ENCODE measurements at places on chromosomes 5 and 9.

DNA sequence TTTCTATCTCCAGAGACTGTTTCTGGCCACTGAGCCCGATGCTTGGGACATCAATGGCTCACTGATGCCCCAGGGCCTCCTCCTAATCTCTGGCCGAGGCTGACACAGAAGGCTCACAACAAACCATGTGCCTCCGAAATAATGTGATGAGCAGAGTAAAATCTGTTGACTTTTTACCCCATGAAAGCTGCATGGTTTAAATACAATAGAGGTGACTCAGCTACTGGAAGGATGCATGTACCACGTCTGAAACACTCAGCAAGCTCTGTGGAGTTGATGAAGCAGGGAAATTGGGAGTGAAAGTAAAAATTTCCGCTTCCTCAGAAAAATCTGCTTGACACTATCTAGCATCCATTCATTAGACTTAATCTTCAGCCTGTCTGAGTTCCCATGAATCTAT is 111.1 kb upstream of the EQTN start:
- DNase-seq: no peak

DNA sequence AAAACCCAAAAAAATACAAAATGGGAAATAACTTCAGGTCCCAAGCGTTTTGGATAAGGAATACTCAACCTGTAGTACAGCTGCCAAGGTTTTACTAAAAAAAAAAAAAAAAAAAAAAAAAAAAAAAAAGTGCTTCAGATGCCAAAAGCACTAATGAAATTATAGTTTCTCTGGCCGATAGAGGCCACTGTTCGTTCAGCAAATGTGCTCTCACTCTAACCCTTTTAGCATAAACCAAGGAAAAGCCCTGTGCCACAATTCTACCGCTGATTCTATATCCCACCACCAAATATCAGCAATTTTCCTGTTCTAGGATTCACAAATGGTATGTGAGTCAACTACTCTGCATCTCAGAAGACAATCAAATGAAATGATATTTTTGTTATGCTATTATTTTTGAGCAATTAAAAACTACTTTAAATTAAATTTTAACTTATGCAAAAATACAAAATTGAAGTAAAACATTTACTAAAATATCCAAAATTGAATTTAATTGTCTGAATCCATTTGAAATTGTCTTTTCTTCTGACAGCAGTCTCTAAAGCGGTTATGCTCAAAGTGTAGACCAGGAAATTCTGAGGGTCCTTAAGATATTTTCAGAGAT is 79.8 kb downstream of the RICTOR start:
- no peak for DNase-seq

DNA sequence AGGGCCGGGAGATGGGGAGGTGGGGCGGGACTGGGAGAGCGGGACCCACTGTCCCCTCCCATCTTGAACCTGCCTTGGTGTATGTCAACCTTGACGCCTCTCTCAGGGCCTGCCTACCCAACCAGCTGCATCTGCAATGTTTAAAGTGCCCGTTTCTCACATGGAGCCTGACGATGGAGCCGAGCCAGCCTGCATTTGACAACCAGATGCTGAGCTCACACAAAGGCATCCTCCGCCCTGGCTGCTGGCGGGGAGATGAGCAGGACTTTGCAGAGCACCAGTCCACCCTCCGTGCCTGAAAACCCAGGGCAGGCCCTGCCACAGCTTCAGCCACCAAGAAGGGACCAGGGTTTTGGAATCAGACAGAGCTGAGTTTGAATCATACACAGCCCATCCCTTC is 141.1 kb upstream of the SMIM23 start:
- DNase-seq: no peak

GRCh38 chr5:14937254-14937653 is 65.7 kb upstream of the ANKH start:
- DNase-seq: no peak

DNA sequence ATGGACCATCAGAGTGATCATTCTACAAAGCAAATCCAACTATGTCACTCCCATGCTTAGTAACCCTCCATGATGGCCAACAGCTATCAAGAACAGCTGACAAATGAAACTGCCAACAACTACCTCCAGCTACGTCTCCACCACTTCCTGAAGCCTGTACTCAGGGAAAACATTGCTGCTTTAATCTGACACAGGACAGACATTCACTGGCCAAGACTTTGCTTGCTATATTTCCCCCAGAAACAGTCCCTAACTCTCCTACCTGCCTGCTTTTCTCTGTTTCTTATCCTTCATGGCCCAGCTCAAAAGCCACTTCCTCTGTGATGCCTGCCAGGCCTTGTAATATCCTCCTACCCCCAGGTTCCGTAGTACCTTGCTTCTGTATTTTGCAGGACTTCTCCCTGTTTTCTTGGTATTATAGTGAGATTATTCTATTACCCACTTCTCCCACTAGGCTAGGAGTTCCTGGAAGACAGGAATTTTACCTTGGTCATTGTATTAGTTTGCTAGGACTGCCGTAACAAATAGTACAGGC is 14.7 kb upstream of the RAB14 start:
- no peak for DNase-seq

DNA sequence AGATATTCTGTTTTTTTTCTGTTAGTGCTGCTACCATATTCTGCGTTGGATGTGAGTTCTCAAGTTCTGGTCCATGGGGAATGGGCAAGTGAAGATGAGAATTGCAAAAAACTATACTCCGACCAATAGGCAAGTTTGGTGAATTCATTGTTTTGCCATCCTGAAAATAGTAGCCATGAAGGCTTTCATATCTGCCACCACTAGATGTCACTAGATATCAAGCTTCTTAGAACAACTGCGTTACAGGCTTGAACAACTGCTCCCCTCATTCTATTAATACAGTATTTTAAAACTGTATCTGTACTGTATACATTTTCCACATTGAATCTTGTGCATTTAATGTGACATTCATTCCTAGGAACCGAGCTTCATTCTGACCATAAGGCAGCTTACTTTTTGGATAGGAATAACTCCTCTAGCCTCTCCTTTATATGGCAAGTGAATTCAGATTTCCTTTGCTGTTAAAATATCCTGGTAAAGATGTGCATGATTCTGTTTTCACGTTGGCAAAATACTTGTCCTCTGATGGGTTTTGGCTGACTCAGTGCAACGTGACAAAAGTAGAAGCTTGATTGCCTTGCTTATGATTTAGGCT is 163.6 kb downstream of the SREK1 start:
- DNase-seq: peak; percentile 61

DNA sequence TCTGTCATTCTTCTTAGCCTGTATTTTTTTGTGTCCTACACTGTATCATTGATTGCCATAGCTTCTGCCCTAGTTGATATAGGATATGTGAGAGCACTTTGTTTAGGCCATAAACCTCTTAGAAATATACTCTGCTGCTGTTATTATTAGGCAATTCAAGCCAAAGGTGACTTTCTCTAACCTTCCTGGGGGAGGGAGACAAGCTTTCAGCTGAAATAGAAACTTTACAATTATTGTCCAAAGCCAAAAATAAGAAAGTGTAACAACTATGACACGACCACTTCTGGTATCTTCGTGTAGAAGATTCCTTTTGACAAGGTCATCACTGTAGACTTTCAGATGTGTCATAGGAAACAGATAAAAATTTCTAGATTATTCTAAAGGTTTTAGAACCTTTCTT is 12.2 kb upstream of the CSNK1A1 start:
- no peak for DNase-seq

GRCh38 chr5:68369457-68370125 is 154.0 kb downstream of the PIK3R1 start:
- peak; percentile 32 for DNase-seq

- DNase-seq: no peak
Observed at GRCh38 chr9:129382281-129383018, 204.4 kb upstream of the IER5L start.

GRCh38 chr5:73301208-73301901 is 128.4 kb downstream of the TMEM174 start:
- DNase-seq: no peak

- DNase-seq: no peak
Observed at GRCh38 chr9:36676778-36677485, 104.2 kb downstream of the MELK start.

DNA sequence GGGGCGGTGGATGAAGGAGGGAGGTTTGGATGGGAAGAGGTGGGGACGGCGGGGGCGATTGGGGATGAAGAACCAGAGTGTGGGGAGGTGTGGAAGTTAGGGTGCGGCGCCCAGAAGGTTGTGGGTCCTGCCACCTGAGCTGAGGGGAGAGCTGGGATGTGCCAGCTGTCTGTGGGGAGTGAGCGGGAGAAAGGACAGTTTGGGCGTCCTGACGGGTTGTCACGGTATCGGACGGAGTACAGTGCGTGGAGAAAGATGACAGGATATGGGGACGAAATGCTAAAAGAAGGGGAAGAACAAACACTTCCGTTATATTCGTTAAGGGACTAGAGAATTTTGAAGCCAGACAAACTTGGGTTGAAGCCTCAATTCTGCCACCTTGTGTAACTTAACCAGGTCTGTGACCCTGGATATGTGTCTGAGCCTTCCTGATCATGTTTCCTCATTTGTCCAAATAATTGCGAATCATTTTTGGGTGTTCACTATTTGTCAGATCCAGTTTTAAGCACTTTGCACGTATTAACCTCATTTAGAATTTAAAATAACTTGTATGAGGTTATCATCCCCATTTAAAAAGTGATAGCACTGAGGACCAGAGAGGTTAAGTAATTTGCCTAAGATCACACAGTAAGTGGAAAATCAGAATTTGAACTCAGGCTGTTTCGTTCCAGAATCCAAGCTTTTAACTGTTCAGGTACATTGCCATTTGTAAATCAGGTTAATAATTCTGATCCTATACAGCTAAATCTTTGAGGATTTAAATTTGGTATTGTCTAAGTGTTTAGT is 689 bp downstream of the CNTRL start:
- DNase-seq: no peak

GRCh38 chr5:140926443-140927227 is 536 bp downstream of the PCDHAC1 start:
- no peak for DNase-seq

DNA sequence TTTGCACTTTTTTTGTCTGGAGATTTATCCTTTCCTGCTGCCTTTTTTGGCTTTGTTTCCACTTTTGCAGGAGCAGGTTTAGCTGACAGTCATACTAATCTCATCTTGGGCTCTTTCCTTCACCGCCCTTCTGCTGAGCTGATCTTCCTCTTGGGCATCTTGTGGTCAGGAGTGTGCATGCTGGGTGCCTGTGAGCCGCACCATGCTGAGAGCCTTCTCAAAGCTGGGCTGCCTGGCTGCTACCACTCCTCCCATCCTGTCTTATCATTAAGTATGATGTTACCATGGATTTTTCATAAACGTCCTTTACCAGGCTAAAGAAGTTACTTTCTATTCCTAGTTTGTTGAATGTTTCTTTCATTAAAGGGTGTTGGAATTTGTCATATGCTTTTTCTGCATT is 49.5 kb upstream of the MCCC2 start:
- no peak for DNase-seq

Data from T-helper 2 cell (primary cell).